D341Med (cell line): ENCODE measurements at places on chromosomes 3 and 15.

- no peak for DNase-seq
These were observed 259.7 kb upstream of the TLE3 start for GRCh38 chr15:70357453-70357852.

DNA sequence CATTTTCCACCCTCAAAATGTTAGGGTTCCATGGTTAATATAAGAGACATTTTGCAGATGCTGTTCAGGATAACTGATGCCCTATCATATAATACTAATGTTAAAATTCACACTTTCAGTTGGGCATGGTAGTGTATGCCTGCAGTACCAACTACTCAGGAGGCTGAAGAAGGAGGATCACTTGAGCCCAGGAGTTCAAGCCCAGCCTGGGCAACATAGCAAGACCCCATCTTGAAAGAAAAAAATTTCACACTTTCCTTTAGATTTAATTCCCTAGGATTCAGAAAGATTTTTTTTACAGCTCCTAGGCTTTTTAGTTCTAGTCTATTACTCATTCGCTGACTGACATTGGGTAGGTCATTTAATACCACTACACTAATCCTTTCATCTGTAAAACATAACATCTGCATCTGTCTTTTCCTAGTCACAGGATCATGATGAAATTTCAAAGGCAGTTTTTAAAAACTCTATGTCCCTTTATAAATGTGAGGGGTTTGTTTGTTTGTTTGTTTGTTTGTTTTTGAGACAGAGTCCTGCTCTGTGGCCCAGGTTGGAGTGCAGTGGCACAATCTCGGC lies 103.7 kb downstream of the MYO5A start:
- DNase-seq, result no peak

GRCh38 chr15:74025436-74025835 lies 30.9 kb downstream of the PML start:
- no peak for DNase-seq

- peak; percentile 47 for DNase-seq
These were observed 304.4 kb downstream of the FGF12 start for GRCh38 chr3:192422997-192423342.

GRCh38 chr3:32502946-32503286 lies 264 bp upstream of the CMTM6 start:
- DNase-seq, result no peak

GRCh38 chr15:79030470-79030869 lies 60.1 kb downstream of the RASGRF1 start:
- DNase-seq, result no peak

GRCh38 chr3:124557433-124558232 lies 172.6 kb upstream of the UMPS start:
- DNase-seq, result no peak

- peak; percentile 39 for DNase-seq
These were observed 130.7 kb downstream of the EBLN2 start for GRCh38 chr3:73192036-73192738.

DNA sequence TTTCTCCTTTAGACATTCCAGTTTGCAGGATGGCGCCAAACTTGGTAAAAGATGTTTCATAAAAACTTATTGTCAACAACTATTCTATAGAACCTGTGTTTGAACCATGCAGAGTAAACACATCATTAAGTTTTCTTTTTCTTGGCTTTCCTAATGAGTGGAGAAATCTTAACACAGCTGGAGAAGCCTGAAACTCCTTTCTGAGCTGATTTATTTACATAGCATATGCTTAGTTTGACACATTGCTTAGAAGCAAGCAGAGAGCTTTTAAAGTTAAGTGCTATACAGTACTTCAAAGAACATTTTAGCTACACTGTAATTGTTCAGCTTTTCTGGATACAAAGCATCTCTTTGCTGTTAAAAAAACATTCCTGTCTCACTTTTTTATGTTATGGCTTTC lies 61.0 kb upstream of the PAQR5 start:
- DNase-seq, result no peak

- DNase-seq, result no peak
These were observed 361.2 kb downstream of the DIPK2A start for GRCh38 chr3:144332868-144333267.

- DNase-seq, result no peak
These were observed 1.1 kb upstream of the CDV3 start for GRCh38 chr3:133572158-133573053.

DNA sequence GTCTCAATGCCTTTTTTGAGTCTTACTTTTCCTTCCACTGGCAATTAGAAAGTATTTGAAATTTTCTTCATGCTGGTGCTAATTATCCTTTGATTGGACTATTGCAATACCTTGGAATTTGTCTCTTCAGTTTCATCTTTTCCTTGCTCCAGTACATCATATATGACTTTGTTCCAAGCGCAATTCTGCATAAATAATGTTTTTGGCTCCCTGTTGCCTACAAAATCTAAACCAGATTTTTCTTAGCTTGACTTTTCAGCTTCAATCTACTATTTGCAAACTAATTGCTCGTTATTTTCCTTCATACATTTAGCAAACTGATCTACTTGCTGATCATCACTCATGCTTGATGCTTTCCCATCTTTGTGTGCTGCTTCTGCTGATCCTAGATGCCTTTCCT lies 230.8 kb upstream of the GPR149 start:
- no peak for DNase-seq

DNA sequence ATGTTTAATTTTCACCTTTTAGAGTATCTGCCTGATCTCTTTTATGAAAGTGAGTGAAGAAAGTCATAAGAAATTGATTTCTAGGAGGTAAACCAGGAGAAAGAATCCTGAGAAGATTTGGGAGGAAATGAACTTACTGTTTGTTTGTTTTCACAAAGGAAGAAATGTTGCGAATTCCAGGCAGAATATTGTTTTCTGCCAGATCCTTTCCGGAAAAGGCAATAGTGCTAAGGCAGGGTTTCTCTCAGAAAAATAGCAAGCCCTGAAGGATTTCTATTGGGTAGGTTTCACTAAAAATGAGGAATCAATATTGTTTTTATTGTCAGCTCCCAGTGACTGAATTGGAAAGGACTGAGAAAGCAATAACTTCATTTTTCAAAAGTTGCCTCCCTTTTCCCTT lies 85.7 kb upstream of the TGFBR2 start:
- DNase-seq, result no peak

DNA sequence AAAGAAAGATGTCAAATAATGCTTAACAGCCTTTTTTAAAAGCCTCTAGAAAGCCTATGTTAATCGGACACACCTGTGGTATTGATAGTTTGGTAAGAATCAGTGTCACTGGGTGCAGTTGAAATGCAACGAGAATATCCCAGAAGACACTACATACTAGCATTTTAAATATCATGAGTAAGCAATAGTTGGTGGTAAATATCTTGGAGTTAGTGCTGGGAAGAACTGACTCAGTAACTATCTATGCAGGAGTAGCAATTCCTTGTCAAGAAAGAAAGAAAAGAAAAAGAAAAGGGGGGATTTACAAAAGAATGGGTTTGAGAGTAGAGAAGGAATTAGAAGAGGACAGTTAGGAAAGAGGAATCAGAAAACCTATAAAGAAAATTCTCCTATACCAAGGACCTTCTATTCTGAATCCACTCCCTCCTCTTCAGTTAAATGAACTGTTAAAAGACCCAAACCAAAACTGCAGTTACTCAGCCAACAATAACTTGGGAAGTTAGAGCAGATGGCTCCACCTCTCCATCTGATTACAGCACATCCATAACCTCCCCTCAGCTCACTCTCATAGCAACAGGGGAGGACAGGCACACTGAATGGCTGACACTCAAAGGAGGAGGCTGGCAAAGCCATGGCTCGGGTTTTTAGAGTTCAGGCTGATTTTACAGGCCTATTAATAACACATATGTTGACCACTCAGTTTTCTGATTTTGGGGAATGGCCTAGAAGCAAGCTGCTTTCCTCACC lies 207.6 kb upstream of the MDFIC2 start:
- no peak for DNase-seq

- no peak for DNase-seq
These were observed 7.5 kb upstream of the ALCAM start for GRCh38 chr3:105359098-105359762.

DNA sequence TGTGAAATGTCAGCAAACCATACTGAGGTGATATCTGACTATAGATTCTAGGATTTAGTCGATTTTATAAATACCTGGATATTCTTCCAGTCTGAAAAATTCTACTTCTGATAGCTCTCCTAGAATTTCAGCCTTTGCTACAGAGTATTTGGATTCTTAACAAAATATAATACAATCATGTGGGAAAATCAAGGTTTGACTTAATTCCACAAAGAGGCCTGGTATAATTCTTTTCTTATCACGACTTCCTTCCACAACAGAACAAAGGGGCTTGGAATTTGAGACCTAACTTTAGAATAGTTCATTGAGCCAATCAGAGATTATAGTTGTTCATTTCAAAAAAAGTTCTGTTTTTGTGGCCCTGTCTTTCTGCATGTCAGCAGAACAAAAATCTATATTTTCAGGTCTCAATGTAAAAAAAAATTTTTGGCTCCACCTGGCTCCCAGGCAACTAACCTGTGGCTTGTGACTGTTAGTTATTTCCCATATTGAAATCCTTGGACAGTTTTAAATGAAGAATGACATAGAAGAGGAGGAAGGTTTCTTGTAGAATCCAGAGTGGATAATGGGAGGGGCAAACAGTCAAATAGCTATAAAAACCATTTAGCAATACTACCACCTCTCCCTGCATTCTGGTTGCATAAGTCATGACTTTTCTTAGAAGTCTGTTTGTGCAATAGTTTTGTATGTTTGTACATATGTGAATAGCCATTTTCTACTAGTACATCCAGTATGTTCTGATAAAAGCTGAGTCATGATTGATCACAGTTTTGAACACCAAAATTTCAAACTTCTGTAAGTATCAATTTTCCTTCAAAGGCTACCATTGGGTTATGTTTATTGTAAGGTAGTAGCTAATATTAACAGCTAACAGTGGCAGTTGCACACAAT lies 4.0 kb downstream of the TM4SF1 start:
- no peak for DNase-seq

DNA sequence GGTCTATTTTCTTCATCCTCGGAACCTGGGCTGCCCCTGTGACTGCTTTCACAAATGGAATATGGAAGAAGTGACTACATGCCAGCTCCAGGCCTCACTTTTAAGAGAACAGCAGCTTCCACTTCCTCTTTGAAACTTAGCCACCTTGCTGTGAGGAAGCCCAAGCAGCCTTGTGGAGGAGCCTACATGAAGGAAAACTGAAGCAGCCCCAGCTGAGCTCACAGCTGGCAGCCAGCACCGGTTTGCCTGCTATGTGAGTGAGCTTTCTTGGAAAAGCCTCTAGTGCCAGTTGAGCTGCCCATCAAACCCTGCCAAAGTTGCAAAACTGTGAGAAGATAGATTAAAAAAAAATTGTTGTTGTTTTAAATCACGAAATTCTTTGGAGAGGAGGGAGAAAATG lies 498.0 kb upstream of the PROK2 start:
- DNase-seq, result no peak

DNA sequence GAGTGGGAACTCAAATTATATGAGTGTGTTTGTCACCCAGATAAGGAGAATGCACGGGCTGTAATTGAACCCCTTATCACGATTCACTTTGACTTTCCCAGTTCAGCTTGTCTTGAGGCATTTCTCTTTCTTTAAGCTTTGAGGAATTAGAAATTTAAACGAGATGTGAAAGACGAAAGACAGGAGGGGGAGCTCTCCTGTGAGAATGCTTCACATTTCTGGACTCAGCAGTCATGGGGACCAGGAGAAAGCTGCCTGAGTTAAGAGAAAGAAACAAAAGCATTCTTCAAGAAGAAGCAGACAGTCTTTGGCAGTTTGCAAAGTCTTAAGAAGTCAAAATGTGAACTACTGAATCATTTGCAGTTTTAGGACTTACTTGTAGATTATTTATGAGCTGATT lies 205.6 kb downstream of the NECTIN3 start:
- DNase-seq, result no peak

- no peak for DNase-seq
These were observed 12.5 kb downstream of the LPP start for GRCh38 chr3:188166441-188166840.

- peak; percentile 31 for DNase-seq
These were observed 15.7 kb downstream of the KCNAB1 start for GRCh38 chr3:156135921-156136638.

- no peak for DNase-seq
These were observed 26.9 kb upstream of the MYO1E start for GRCh38 chr15:59399465-59400102.

DNA sequence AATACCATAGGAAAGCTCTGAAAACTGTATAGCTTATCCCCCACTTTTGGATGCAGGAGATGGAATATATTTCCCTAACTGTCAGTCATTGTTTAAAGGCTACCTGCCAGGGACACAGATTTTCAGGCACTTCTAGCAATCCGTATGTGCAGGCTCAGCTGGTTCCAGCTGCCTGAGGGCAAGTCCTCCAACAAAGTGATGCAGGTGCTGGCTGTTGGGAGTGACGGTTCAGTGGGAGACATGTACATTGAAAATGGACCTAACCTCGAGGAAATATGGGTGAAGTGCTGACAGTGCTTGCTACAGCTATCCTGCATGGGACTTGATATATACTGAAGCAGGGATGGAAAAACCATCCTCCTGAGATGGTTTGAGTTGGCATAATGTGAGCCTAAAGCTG lies 153.1 kb upstream of the GAP43 start:
- DNase-seq, result no peak

DNA sequence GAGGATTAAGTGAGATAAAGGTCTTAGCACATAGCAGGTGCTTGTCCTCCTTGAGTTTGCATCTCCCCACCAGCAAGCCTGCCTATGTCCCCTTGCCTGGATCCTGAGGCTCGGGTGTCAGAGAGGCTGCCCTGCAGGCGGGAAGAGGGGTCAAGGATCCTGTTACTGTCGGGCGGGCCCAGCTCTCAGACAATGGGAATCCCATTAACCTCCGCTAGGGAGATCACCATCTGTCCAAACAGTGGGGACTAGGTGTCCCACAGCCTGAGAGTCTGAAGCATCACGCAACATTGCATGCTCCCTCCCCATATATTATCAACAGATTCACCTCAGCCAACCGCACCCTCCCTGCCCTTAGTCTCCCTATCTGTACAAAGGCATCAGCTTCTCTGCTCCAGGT lies 151.4 kb downstream of the FBLN2 start:
- DNase-seq, result no peak

DNA sequence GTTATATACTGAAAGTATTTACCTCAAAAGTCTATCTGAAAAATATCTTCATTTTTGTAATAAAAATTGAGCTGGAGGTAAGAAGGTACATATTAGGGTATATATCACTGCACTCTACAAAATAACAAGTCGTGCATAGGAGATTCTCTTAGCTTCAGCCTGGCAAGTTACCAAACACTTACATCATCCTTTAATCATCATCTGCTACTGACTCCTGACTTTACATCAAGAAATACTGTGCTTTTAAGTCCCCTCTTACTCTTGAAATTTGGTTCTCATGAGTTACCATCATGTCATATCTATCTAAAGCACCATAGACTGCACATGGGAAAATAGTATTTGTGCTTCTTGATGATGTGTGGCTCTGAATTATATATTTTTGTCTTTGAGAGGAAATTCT lies 50.8 kb downstream of the LYSMD4 start:
- peak; percentile 30 for DNase-seq

GRCh38 chr3:149990423-149990948 lies 19.8 kb upstream of the PFN2 start:
- no peak for DNase-seq
